ENCODE measurements at places on chromosomes 7 and 10.

GRCh38 chr7:46739518-46740234 is 818.6 kb upstream of the IGFBP3 start:
- DNase-seq = no peak

DNA sequence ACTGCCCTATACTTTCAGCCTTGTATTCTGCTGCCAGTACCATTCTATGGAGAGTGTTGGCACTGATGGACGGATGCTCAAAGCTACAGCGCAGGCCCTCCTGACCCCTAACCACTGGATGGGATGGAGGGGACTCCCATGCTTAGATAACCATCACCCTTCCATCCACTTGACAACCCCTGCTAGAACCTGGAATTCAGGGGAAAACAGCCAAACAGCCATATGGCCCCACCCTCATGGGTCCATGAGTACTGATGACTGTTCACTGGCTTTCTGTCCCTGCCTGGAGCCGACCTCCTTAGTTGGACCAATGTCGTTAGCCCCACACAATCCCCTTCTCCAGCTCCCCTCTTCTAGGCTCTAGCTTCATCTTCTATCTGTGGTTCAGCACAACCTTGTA is 16.2 kb downstream of the DUSP5 start:
- no peak for DNase-seq

GRCh38 chr10:36248304-36248981 is 606.3 kb upstream of the FZD8 start:
- DNase-seq = no peak

- no peak for DNase-seq
These were observed 21.6 kb upstream of the FAM20C start for GRCh38 chr7:170551-171363.

DNA sequence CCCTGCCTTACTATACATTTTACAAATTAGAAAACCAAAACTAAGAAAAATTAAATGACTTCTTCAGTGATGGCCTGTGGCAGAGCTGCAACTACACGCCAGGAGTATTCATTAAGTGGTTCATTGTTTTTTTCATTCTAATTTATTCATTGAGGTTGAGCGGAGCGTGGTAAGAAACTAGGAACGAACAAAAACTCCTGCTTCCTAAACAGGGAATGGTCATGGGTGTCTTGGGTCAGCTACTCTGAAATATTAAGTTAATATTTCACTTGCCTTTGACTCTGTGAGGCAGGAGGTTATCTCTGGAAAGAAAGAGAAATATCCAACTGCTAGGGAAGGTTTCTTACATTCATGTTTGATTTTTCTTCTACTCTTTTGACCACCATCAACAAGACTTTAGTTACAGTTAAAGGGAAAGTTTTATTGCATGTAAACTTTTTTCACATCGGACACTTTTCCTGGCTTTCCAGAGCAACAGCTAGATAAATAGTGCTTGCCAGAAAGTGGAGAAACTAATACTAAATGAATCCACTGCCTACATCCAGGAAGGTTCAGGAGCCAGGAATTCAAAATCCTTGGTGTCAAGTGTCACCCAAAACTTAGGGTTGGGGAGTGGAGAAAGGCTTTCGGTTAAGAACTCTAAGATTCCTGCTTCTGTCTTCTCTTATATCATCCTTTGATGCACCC is 896 bp upstream of the GNG11 start:
- DNase-seq = no peak

DNA sequence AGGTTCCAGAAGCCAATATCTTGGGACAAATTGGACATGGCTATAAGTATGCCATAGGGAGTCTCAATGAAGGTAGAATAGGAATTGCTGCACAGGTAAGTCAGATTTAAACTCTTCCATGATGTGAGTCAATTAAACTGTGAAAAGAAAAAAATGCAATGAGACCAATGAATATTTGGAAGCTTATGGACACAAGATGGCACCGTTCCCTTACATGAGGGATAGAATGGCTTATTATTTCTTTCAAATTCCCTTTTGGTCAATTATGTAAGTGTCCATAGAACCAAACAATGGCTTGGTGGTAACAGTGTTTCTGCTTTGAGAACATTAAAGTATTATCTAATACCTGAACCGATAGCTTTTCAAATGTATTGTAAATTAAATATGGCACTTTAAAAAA is 35.6 kb downstream of the ACADSB start:
- no peak for DNase-seq

DNA sequence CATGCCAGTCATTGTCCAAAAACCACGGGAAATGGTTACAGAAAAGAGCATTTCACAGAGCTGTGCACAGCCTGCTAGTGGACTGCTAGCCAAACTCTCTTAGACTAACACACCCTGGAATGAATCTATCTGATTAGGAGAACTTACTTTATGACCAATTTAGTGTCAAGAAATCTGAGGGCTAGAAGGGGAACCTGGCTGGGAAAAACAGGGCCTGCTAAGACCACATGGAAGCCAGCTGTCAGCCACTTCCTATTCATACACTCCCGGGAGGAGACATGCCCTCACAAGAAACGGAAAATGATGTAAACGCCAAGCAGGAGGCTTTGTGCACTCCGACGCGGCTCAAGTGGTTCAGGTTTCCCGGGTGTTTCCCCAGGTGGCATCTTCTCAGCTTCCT is 54.8 kb downstream of the MPP7 start:
- no peak for DNase-seq

DNA sequence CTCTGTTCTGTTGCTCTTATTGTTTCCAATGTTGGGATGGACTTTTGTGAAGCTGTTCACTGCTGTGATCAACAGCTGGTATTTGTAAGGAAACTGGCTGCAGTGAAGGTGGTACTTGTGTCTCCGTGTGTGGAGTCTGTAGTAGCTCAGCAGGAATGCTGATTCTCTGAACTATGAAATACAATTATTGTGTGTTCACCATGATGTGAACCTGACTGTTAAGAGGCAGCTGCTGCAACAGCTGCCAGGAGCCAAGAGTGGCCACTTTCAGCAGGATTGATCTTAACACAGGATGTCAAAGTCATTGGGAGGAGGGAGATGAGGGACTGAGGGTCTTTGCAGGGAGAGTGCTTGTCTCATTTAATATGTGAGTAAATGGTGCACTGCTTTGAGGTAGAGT is 13.9 kb downstream of the VSTM2A start:
- DNase-seq = no peak

- no peak for DNase-seq
These were observed 86.2 kb downstream of the GLRX3 start for GRCh38 chr10:130222381-130222780.
